ENCODE measurements at places on chromosomes 12 and 14. TPM values are rescaled to one million over a fixed set of nuclear protein-coding genes. Genes with fewer than 3 reads are reported as not detected.
A peak's percentile ranks its signal among the peaks of the same experiment; 100 is the strongest.

GRCh38 chr14:86035882-86036281, 505.9 kb downstream of the FLRT2 start:
- no peak for DNase-seq
- H3K27ac ChIP-seq = no peak overlapping the region
- H3K36me3 ChIP-seq = no peaks in the 10 kb centered on the region
- peaks cover 8% of the 10 kb centered on the region for H3K4me1 ChIP-seq

DNA sequence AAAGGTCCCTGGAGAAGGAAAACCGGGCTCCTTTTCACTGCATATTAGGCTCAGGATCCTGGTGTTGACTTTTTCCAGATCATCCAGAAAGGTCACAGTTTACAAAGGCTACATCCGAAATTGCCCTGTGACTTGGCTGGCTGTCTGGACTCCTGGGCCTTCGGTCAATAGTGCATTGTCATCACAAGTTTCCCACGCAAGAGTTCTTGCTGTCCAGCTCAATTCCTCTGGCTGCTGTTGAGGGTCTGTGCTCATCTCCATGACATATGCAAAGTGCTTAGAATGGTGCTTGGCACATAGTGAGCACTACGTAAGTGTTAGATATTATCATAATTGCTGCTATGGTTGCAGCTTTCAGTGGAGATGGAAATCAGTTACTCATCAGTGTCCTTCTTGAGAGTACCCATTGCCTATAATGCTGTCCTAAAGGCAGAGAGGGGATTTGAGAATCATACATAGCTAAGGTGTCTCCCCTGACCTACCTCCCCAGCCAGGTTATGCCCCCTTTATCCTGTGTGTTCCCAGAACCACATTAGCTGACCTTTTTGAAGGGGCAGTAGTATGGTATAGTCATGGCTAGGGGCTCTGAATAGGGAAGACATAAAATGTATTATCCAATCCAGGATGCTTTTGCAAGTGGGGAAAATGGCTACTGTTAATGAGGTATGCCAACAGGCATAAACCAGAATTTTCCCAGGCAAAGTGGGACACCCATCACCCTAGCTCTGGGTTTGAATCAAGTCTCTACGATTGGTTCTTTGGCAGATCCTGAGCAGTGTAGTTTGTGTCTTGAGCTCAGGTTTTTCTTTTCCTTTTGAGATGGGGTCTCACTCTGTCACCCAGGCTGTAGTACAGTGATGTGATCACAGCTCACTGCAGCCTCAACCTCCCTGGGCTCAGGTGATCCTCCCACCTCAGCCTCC, 132.0 kb upstream of the CCND2 start:
- no peak for DNase-seq
- peak overlapping the region; percentile 95 for H3K27ac ChIP-seq
- H3K4me1 ChIP-seq = peaks cover 32% of the 10 kb centered on the region
- H3K4me3 ChIP-seq = peak overlapping the region; percentile 97
- H3K36me3 ChIP-seq = no peaks in the 10 kb centered on the region

- no peak overlapping the region for H3K4me3 ChIP-seq
- no peak overlapping the region for H3K27ac ChIP-seq
- no peaks in the 10 kb centered on the region for H3K27me3 ChIP-seq
- no peak for DNase-seq
These were observed 121.2 kb upstream of the PLEKHG7 start for GRCh38 chr12:92581604-92582003.

DNA sequence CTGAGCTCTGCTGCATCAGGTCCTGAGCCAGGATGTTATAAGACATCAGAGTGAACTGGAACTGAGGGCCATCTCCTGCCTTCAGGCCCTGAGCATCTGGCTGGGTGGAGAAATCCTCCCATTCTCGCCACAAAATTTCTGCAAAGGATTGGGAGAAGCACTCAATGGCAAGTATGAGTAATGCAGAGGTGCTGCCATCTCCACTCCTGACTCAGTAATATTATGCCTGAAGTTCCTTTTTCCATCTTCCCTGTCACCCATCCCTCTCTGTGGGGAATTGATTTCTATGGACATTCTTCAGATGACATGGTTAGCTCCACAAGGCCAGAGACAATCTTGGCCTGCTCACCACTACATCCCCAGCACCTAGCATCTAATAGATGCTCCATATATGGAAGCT, 4.7 kb downstream of the ANGEL1 start:
- H3K36me3 ChIP-seq = peaks cover 13% of the 10 kb centered on the region
- peaks cover 28% of the 10 kb centered on the region for H3K4me1 ChIP-seq
- no peak overlapping the region for H3K27ac ChIP-seq
- H3K4me3 ChIP-seq = no peak overlapping the region
- no peak for DNase-seq

DNA sequence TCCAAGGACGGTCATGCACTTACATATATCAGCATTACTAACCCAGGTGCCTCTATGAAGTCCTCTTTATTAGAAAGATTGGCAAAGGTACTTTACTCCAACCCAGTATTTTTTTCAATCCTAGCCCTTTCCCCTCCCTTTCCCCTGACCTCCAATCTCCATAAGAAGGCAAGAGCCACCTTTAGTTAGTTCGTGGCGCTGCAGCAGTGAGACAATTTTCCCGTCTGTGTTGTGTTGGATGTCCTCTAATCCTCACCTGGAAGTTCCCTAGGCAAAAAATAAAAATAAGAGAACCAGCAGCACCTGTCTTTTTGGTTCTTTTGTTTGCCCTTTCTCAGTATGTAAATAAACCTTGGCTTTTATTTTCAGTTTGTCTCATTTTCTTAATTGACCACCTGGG, 439.6 kb upstream of the LRFN5 start:
- H3K4me3 ChIP-seq = no peak overlapping the region
- no peak overlapping the region for H3K27ac ChIP-seq
- H3K4me1 ChIP-seq = no peaks in the 10 kb centered on the region
- no peaks in the 10 kb centered on the region for H3K27me3 ChIP-seq
- DNase-seq = no peak

DNA sequence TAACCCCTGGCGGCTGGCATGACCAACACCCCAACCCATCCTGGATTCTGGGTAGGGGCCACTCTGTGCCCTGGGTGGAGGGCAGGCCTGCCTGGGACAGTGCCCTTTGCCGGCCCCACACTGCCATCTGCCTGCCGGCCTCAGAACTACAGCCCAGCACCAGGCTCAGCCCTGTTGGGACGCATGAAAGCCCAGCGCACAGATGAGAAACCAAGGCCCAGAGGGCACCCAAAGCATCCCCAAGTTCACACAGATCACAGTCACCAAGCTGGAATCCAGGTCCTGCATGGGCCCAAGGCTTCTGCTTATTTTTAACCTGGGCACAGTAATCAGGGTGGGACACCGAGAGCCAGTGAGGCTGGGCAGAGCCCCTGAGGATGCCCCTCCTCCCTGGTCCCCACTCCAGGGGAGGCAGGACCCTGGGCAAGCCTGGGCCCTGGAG, 26.2 kb downstream of the RFLNA start:
- peaks cover 2% of the 10 kb centered on the region for H3K36me3 ChIP-seq
- peaks cover 5% of the 10 kb centered on the region for H3K4me1 ChIP-seq
- no peak overlapping the region for H3K27ac ChIP-seq
- no peaks in the 10 kb centered on the region for H3K27me3 ChIP-seq

DNA sequence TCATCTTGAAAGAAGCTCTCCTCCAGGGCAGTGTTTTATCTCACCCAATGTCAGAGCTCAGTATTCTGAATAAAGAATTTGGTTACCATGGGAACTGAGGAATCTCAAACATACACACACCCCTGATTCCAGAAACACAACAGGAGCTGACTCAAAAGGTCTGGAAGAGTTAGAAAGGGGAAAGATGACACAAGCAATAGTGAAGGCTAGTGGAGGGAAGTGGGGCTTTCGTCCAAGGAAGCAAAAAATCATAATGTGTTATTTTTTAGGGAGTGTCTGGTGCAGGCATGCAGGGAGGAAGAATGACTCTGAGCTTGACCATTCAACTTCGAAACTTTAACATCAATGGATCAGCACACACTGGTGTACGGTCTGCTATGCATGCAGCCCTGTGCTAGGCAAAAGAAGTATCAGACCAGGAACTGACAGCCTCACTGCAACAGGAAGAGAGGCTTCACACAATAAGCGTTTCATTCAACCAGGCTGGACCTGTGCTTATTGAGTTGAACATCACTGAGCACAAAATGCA, 20.3 kb downstream of the HEBP1 start:
- H3K27ac ChIP-seq = no peak overlapping the region
- H3K4me1 ChIP-seq = peaks cover 8% of the 10 kb centered on the region
- no peak for DNase-seq
- H3K36me3 ChIP-seq = peaks cover 2% of the 10 kb centered on the region
- no peaks in the 10 kb centered on the region for H3K27me3 ChIP-seq

DNA sequence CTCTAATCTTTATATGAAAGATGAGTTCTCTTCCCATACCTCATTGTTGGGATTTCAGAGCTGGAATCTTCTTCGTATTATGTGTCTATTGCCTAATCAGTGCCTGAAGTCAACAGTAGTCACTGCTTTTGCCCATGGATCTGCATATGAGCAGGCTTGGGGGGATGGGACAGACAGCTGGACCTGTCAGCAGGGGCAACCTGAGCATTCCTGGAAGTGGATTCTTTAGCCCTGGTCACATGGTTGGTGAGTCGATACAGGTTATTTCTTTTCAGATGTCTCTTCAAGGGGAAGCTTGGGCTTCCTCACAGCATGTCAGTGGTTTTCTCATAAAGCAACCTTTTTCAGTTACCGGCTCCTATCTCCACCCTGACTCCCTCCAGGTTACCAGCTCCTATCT, 97.3 kb upstream of the RBM19 start:
- no peak for DNase-seq
- no peaks in the 10 kb centered on the region for H3K36me3 ChIP-seq
- H3K4me3 ChIP-seq = no peak overlapping the region

GRCh38 chr12:132698341-132698740, 11.0 kb downstream of the PXMP2 start:
- H3K36me3 ChIP-seq = peaks cover 4% of the 10 kb centered on the region
- H3K4me3 ChIP-seq = no peak overlapping the region
- no peaks in the 10 kb centered on the region for H3K4me1 ChIP-seq
- H3K27me3 ChIP-seq = no peaks in the 10 kb centered on the region
- no peak overlapping the region for H3K27ac ChIP-seq

- no peak overlapping the region for H3K4me3 ChIP-seq
These were observed 431 bp upstream of the RHOJ start for GRCh38 chr14:63203618-63204406.

- H3K4me3 ChIP-seq = no peak overlapping the region
- H3K27me3 ChIP-seq = no peaks in the 10 kb centered on the region
- DNase-seq = no peak
- peaks cover 21% of the 10 kb centered on the region for H3K4me1 ChIP-seq
- no peak overlapping the region for H3K27ac ChIP-seq
- no peaks in the 10 kb centered on the region for H3K36me3 ChIP-seq
These were observed 1.3 kb upstream of the EEA1 start for GRCh38 chr12:92930421-92930820.

GRCh38 chr12:78290606-78291345, 460.1 kb downstream of the NAV3 start:
- no peaks in the 10 kb centered on the region for H3K4me1 ChIP-seq
- no peaks in the 10 kb centered on the region for H3K36me3 ChIP-seq
- H3K4me3 ChIP-seq = no peak overlapping the region
- H3K27ac ChIP-seq = no peak overlapping the region
- no peaks in the 10 kb centered on the region for H3K27me3 ChIP-seq
- DNase-seq = no peak

DNA sequence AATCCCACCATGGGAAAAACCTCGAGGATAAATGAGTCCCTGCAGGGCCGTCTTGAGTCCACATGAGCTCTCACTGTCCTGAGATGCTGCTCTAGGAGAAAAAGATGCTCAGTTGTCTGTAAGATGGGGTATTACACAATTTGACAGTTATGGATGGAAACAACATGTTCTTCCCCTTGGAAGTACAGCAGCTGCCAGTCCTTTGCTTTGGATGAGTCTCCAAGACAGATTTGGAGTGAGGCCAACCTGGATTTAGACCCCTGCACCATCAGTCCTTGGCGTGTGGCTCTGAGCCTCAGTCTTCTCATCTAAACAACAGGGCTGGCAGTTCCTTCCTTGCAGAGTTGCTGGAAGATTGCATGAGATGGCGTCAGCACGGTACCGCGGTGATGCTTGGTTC, 309.1 kb upstream of the FKBP4 start:
- no peak overlapping the region for H3K4me3 ChIP-seq
- H3K27me3 ChIP-seq = peaks cover 33% of the 10 kb centered on the region
- no peaks in the 10 kb centered on the region for H3K36me3 ChIP-seq
- H3K4me1 ChIP-seq = peaks cover 2% of the 10 kb centered on the region

GRCh38 chr14:35134329-35135123, 12.2 kb downstream of the PRORP start:
- peaks cover 15% of the 10 kb centered on the region for H3K36me3 ChIP-seq
- peak overlapping the region; percentile 95 for H3K27ac ChIP-seq
- peaks cover 31% of the 10 kb centered on the region for H3K4me1 ChIP-seq
- no peak for DNase-seq
- no peak overlapping the region for H3K4me3 ChIP-seq

DNA sequence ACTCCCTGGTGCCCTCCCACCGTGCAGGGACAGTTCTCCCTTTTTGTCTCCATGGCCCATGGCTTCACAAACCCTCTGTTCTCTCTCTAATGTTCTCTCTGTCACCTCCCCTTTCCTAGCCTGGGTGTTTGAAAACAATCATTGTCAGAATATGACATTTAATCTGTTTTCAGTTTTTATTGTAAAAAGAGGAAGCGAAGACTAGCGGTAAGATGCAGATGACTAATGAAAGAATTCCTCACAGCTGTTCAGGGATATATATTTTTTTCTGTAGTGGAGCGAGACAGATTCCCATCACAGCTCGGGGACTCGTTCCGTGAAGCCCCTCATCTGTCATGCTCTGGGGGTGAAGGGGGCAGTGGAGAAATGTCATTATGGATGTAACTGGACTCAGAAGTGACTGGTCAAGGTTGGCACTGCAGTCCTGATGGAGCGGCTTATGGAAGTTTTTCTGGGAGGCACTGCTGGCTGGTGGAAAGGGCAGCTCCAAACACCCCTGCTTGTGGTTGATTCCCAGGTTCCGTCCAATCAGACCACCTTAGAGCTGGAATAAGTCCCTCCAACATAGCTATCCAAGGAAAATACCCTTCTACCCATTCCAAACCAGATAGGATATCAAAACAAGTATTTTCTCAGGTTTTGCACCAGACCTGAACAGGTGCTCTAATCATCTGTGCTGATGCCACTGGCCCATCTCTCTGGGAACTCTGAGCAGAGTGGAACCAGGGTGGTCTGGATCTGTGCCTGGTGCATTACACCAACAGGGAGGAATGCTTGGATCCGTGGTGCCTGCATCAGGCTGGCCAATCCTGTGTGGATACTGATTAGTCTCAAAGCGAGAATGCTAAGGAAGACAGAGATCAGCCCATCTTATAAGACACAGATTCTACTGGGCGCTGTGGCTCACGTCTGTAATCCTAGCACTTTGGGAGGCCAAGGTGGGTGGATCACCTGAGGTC, 84.7 kb downstream of the GPATCH2L start:
- no peaks in the 10 kb centered on the region for H3K27me3 ChIP-seq
- H3K36me3 ChIP-seq = peaks cover 3% of the 10 kb centered on the region
- no peak overlapping the region for H3K4me3 ChIP-seq
- no peak for DNase-seq
- H3K4me1 ChIP-seq = no peaks in the 10 kb centered on the region

- no peak overlapping the region for H3K27ac ChIP-seq
- no peak overlapping the region for H3K4me3 ChIP-seq
- H3K27me3 ChIP-seq = no peaks in the 10 kb centered on the region
- no peak for DNase-seq
These were observed 84.1 kb downstream of the BCAT1 start for GRCh38 chr12:24864796-24865125.

The MOK gene
- total RNA-seq = 3.7 TPM

The PELI2 gene
- total RNA-seq = 11.2 TPM

The DCAF5 gene
- total RNA-seq = 55.0 TPM

The ENDOU gene
- 0.12 TPM for total RNA-seq

The GLIPR1L2 gene
- 1.5 TPM for total RNA-seq

The TESPA1 gene
- total RNA-seq = 160 TPM

The KCNJ8 gene
- not detected for total RNA-seq

The STXBP6 gene
- total RNA-seq = not detected

The LAG3 gene
- total RNA-seq = 3.8 TPM

All from T-helper 17 cell (primary cell).